Stimulated activated CD4-positive, alpha-beta T cell treated with anti-CD3 and anti-CD28 coated beads, TNF-alpha, amount 100 ng/mL, for 1 hour (primary cell): ENCODE measurements at places on chromosomes 13 and 19.

- no peak for DNase-seq
Measured at GRCh38 chr19:32336259-32337083, 8.9 kb upstream of the ZNF507 start.

DNA sequence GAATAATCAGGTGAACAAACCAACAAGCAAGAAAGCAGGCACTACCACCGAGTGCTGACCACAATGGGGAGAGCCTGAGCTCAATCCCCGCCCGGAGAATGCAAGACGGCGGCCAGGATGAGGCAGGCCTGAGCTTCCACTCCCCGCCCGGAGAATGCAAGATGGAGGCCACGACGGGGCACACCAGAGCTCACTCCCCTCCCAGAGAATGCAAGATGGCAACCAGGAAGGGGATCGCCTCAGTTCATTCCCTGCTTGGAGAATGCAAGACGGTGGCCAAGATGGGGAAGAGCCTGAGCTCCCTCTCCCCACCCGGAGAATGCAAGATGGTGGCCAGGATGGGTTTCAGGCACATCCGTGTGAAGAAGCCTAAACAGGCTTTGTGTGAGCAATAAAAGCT is 24.7 kb upstream of the MIER2 start:
- DNase-seq: no peak

GRCh38 chr13:114272977-114273376 is 8.4 kb upstream of the UPF3A start:
- no peak for DNase-seq

- DNase-seq: no peak
Measured at GRCh38 chr13:108226184-108226583, 8.0 kb downstream of the ABHD13 start.

GRCh38 chr19:28128341-28128740 is 1084.6 kb downstream of the UQCRFS1 start:
- no peak for DNase-seq

DNA sequence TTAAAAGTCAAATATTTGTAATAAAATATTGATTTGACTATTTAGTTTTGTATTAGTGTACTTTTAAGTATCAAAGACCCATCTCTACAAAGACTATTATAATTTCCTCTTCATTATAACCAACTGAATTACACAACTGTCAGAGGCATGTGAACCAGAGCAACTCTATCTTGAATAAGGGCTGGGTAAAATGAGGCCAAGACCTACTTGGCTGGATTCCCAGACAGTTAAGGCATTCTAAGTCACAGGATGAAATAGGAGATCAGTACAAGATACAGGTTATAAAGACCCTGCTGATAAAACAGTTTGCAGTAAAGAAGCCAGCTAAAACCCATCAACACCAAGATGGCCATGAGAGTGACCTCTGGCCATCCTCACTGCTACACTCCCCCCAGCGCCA is 36.2 kb upstream of the ATP12A start:
- DNase-seq: no peak

DNA sequence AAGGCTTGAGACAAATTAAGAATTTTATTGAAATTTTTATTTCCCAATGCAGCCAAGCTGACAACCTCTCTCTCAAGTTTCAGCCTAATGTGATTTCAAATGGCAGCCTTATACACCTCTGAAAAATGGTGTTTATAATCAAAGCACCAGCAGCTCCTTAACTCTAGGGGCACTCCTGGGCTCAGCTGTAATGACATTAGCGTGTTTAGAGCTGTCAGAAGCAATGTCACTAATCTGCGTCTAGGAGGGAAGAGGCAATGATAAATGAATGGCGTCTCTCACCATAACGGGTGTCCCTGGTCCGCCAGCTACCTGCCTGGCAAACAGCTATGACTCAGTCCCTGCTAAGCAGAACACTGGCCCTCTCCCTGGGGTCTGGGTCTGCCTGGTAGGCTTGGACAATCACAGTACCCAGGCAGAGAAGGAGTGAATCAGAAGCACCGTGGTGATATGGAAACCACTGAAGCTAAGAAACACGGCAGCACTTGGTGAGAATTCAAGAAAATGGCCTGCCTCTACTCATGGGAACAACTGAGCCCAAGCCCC is 131.8 kb upstream of the VSTM2B start:
- no peak for DNase-seq

GRCh38 chr19:708154-709143 is at the start of gene PALM:
Gene PALM, plus strand, starts transcription at chr19:708935. Its CDS starts 212 bp downstream, at chr19:709147.
- no peak for DNase-seq

GRCh38 chr19:15367439-15367838 is 12.1 kb downstream of the AKAP8 start:
- DNase-seq: no peak

DNA sequence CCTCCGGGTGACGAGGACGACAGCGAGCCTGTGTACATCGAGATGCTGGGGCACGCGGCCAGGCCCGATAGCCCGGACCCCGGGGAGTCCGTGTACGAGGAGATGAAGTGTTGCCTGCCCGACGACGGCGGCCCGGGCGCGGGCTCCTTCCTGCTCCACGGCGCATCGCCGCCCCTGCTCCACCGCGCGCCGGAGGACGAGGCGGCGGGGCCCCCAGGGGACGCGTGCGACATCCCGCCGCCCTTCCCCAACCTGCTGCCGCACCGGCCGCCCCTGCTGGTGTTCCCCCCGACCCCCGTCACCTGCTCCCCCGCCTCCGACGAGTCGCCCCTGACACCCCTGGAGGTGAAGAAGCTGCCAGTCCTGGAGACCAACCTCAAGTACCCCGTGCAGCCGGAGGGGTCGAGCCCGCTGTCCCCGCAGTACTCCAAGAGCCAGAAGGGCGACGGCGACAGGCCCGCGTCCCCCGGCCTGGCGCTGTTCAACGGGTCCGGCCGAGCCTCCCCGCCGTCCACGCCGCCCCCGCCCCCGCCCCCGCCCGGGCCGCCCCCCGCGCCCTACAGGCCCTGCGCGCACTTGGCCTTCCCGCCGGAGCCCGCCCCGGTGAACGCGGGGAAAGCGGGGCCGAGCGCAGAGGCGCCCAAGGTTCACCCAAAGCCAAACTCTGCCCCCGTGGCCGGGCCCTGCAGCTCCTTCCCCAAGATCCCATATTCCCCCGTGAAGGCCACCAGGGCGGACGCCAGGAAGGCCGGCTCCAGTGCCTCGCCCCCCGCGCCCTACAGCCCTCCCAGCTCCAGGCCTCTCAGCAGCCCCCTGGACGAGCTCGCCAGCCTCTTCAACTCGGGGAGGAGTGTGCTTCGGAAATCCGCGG is 511.3 kb downstream of the MYO16 start:
- DNase-seq: no peak

- no peak for DNase-seq
Measured at GRCh38 chr13:111947876-111948275, 119.1 kb upstream of the SOX1 start.

DNA sequence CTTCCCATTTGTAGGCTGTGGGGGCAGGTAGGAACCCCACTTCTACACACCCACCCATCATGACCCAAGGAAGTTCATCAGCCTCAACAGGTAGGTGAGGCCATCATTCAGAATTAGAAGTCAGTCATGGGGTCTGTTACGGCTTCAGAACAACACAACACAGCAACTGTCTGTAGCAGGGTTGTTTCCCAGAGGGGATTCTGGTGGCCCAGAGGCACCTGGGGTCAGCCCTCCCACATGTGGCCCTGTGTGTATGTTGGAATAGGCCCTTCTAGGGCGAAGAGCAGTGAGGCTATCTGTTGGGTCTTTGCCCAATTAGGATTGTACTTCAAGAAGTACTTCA is 3.4 kb downstream of the IGFLR1 start:
- no peak for DNase-seq

DNA sequence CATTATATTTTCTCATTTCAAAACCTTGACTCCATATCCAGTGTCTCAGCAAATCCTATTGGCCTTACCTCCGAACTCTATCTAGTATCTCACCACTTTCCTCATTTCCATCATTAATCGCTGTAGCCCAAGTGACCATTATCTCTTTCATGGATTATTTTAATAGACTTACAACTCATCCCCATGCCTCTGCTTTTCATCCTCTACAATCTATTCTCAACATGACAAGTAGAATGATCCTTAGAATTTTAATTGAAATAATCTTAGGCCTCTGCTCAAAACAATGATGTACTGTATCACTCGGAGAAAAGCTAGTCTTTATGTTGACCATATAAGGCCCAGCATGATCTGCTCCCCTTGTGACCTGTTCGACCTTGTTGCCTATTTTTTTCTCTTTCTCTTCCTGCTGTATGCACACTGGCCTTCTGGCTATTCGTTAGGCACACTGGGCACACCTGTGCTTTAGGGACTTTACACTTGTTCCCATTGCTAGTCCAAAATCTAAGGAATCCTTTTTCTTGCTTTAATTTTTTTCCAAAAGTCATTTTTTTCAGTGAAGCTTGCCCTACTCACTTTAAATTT is 21.4 kb downstream of the DNAJC15 start:
- DNase-seq: no peak

DNA sequence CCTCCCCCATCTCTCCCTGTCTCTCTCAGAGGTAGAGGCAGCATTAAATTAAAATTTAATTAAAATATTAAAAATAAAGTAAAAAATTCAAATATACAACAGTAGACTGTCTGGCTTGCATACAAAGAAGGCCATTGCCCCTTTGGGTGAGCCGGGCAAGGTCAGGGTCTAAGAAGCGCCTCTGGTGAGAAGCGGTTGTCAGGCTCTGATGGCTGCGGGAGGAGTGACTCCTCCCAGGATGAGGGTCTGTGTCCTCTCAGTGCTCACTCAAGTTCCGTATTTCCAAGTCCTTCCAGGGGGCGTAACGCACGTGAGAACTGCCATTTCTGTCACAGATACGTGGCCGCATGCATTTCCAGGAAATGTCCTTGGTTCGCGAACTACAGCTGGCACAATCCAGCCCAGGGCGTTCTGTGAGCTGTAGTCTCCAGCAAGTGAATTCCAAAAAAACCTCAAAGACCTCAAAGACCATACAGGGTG is 737 bp upstream of the ZNF181 start:
- DNase-seq: no peak

- DNase-seq: no peak
Measured at GRCh38 chr13:80454245-80454644, 113.3 kb upstream of the SPRY2 start.

- DNase-seq: no peak
Measured at GRCh38 chr13:46598820-46599180, 45.8 kb downstream of the LRCH1 start.
